Stimulated activated effector memory CD8-positive, alpha-beta T cell treated with anti-CD3 and anti-CD28 coated beads, Interleukin-12 subunit alpha, Interleukin-12 subunit beta, amount 100 ng/mL, for 72 hours (primary cell): ENCODE measurements at places on chromosomes 11 and 22.
A peak's percentile ranks its signal among the peaks of the same experiment; 100 is the strongest.

- DNase-seq, result peak; percentile 23
Measured at GRCh38 chr11:14114786-14115185, 152.3 kb downstream of the SPON1 start.

DNA sequence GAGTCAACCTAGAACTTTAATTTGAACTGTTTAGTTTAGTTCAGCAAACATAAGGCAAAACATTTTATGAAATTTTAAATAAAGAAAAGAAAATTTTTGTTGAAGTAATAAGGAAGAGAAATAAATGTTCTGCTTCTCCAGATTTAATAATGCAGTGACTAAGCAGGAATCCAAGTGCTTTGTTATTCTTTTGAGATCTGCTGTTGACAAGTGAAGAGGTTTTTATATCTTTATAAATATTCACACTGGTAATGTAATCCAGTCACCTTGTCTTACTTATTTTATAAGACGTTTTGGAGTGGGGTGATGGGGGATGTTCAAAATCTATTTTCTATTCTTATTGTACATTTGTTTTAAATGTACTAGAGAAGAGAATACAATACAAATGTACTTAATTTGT lies 725.9 kb upstream of the CCDC179 start:
- no peak for DNase-seq

DNA sequence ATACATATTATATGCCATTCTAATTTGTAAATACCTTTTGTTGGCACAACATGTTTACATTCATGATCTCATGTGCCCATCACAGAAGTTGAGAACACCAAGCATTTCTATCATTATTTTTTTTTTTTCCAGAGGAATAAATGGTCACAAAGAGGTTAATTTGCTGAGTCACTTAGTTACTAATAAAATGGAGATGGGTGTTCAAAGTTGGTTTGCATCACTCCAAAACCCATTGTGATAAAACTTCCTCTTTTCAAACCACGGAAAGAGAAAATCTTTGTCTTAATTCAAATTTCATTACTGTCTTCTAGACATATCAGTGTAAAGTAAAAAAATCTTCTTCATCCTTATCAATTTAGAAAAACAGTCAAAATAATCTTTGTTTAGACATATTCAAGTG lies 636.8 kb upstream of the CCDC179 start:
- no peak for DNase-seq

- DNase-seq, result no peak
Measured at GRCh38 chr22:21917959-21918261, 34.7 kb downstream of the PPM1F start.

GRCh38 chr11:121206810-121207209 lies 85.8 kb upstream of the SC5D start:
- DNase-seq, result no peak
